ENCODE measurements at places on chromosomes 12 and 14.

DNA sequence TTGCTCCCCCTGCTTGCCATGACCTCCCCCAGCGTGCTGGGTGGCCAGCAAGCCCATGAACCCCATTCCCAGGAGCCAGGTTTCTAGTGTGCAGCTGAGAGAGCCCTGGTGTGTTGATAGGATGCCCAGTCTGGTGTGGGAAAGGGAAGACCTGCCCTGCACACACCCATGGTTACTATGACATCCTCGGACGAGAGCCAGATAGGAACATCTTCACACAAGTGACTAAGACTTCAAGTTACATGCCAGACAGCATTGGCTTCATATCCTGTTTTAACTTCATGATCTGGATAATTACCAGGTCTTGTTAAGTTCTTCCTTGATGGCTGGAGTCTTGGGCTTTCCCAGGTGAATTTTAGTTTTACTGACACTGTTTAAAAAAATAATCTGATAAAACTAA lies 196.6 kb upstream of the EGLN3 start:
- DNase-seq = no peak

DNA sequence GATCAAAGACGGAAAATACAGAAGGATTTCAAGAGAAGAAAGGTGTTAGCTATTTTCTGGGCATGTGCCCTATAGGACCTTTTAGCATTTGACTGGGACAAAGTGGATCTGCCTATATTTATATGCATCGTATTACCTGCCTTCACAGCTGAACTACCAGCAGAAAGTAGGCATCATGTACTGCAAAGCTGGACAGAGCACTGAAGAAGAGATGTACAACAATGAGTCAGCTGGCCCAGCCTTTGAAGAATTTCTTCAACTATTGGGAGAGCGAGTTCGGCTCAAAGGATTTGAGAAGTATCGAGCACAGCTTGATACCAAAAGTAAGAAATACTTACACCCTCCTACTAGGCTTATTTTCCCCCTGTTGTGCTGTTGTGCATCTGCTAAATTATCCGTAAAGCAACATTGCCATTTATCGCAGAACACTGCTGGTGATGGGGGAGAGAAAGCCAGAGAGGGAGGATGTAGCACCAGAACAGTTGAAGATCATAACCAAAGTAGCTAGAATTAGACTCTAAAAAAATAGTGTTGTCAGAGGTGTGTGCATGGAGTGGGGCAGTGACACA lies 282.0 kb upstream of the RGS6 start:
- no peak for DNase-seq

- no peak for DNase-seq
These were observed 3.3 kb downstream of the CSRNP2 start for GRCh38 chr12:51080136-51080535.

DNA sequence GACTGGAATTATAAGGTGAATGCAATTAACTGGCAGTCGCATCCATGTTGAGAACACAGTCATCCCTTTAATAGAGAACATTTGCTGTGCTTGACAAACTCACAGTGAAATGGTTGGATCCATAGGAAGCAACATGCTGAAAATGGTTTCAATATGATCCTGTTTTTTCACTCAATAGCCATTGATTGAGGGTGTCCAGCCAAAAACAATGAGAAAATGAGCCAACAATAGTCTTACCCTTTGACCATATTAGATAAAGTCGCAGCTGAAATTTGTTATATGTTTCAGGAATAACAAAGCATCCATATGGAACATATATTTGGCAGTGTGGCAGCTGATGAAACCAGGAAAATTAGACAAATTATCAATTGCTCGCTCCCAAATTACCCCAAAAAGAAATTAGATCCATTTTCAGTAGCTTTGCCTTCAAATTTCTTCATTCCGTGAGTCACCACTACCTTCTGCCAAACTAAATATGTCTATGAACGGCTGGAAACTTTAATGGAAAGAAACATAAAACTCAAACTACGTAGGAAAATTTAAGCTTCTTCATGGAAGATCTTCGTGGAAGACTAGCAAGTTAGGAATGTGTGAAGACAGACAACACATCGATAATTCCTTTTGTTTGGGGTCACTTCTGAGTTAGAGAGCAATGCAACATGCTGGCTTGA lies 17.4 kb downstream of the IGF1 start:
- peak; percentile 62 for DNase-seq

DNA sequence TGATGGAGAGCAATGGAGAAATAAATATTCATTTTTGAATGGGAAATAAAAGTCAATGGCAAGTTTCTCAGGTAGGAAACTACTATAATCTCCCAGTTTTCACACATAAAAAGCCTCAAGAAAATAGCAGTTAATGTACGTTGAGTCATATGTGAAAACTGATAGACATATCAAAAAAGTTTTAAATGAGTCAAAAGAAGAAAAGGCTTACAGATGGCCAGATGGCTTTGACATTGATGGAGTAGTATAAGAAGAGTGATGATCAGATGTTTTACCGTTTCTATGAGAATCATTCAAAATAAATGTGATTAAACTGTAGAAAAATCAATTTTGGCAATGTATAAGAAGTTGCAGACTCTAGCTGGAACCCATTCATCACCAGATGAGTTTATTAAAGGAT lies 97.8 kb downstream of the LLPH start:
- no peak for DNase-seq

- peak; percentile 95 for DNase-seq
These were observed at the start of gene C1R for GRCh38 chr12:7092229-7092985. Gene C1R, minus strand, starts transcription at chr12:7092445. Its CDS starts 57 bp downstream, at chr12:7092388.

GRCh38 chr12:104694161-104694560 lies 237.4 kb downstream of the CHST11 start:
- DNase-seq = no peak

DNA sequence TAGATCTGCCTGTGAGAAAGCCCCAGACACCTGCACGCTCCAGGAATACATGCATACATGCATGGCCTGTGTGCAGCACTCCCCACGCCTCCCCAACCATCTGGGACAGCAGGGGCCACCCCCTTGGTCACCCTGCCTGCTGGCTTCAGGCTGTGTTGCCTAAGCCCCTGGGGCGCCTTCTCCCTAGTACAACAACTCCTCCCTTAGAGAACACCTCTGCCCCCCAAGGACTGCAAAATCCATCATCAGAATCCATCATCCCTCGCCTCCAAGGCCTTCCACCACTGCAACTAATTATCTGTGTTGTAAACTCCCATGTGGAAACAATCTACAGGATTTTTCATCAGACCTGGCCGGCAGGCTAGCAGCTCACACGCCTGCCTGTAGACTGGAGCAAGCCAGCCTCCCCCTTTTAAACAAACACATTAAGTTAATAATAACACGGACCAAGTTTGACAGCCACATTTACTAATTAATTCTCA lies 36.8 kb downstream of the ZFP36L1 start:
- peak; percentile 76 for DNase-seq

DNA sequence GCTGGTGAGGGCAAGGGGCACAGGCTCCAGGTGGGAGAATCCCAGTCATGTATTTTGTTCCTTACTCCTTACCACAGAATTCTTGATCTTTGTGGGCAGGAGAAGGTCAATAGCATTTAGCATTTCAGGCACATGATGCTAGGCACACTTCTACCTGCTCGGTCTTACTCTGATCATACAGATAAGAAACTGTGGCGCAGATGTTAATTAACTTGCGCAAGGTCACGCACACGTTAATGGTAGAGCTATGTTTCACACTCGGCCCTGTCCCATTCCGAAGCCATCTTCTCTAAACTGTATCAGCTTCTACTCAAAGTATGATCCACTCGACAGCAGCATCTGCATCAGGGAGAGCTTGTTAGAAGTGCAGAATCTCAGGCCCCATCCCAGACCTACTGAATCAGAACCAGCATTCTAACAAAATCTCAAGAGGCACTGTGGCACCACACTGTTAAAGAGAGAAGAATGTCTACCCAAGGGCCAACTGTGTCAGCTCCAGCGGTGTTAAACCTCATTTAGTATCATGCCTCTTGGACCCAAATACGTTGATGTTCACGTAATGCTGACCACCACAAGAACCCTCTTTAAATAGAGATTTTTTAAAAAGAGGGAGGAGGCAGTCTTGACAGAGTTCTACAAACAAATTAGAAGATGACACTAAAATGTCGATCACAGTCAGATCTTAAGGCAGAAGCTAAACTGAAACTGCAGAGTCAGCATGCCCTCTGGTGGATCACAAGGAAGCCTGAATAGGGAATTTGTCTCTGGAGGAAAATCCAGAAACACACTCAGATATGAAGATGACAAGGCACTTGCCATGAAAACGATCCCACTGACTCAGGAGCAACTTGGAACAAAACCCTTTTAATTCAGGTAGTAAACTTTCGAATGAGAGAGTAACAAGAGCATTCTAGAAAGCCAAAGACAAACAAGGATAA lies 7.3 kb downstream of the STXBP6 start:
- peak; percentile 64 for DNase-seq

DNA sequence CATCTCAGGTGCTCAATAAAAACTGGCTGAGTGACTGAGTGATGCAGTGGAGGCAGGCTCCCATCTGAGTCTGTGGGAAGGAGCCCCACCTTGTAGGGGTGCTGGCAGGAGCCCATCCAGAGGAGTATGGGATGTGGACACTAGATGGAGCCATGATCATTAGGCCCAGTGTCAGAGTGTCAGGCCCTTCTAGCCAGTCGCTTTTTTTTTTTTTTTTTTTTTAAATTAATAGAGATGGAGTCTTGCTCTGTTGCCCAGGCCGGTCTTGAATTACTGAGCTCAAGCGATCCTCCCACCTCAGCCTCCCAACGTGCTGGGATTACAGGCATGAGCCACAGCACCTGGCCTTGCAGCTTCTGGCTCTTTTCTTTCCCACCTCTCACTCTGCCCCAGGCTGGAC lies 11.5 kb downstream of the RITA1 start:
- DNase-seq = peak; percentile 72

DNA sequence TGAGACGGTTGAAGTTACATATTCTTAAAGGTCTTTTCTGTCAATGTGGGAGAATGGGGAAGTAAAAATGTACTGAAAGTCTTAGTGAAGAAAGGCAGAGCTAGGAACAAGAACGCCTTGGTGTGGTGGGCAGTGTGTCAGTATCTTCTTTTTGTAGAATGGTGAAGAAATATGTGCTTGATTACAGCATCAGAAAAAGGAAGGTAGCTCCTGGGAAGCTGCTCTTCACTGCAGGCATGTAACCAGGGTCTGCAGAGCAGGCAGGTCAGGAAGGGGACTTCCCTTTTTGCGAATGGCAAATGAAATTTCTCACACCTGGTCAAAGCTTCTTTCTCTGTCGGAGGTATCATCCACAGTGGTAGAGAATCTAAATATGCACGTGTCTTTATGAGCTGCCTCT lies 226.2 kb downstream of the ADAMTS20 start:
- no peak for DNase-seq

- no peak for DNase-seq
These were observed 51.9 kb downstream of the SERPINA3 start for GRCh38 chr14:94663965-94664704.

- DNase-seq = no peak
These were observed 256.9 kb downstream of the SYT1 start for GRCh38 chr12:79121486-79121885.

GRCh38 chr14:27392153-27392552 lies 794.3 kb upstream of the NOVA1 start:
- peak; percentile 83 for DNase-seq

DNA sequence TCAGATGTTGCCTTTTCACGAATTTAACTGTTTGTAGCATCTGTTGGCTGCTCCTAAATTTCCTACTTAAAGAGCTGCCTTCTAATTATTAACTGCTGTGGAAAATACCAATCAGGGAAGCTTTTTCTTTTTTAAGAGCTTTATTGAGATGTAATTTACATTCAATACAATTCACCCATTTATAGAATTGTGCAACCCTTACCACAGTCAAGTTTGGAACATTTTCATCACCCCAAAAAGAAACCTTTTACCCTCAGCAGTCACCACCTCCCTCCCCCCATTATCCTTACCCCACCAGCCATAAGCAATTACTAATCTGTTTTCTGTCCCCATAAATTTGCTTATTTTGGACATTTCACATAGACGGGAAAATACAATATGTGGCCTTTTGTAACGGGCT lies 1.4 kb downstream of the PCNX4 start:
- DNase-seq = no peak

GRCh38 chr12:64268409-64268808 lies 46.3 kb upstream of the KICS2 start:
- DNase-seq = no peak

- no peak for DNase-seq
These were observed 2.4 kb downstream of the RND1 start for GRCh38 chr12:48863291-48863690.

DNA sequence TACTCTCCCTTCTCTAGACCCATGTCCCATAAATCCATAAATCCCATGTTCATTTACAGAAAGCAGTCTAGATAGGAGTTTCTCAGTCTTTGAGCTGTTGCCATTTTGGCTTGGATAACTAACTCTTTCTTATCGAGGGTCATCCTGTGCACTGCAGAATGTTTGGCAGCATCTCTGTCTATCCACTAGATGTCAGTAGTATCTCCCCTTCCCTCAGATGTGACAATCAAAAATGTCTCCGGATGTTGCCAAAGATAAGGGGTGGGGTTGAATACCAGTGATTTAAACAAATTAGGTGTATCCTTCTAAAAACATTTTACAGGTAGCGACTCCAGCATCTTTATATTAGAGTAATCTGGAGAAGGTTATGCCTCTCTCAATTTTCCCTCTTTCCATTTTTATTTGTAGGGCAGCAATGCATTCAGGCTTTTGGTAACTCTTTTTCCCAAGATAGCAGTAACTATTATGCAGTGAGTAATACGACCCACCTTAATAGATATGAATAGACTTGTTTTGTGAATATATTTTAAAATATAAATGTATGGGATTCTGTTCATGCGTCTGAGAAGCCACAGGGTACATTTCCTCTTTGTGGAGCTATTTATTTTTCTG lies 100.7 kb downstream of the LRRK2 start:
- peak; percentile 8 for DNase-seq

DNA sequence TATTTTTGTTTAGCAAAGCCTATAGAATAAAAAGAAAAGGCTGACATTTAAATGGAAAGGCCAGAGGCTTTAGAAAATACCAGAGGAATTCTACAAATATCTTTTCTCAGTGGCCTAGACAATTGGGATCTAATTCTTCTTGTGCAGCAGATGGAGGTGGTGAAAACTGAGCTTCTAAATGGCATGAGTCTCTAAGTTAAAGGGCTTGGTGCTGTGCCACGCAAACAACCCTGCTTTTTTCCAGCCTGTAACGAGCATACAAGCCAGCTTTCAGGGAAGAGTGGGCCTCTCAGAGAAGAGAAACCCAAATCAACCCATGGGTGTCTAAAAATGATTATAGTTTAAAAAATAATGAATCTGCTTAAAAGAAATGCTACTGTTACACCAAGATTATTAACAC lies 237.9 kb upstream of the NAV3 start:
- no peak for DNase-seq

DNA sequence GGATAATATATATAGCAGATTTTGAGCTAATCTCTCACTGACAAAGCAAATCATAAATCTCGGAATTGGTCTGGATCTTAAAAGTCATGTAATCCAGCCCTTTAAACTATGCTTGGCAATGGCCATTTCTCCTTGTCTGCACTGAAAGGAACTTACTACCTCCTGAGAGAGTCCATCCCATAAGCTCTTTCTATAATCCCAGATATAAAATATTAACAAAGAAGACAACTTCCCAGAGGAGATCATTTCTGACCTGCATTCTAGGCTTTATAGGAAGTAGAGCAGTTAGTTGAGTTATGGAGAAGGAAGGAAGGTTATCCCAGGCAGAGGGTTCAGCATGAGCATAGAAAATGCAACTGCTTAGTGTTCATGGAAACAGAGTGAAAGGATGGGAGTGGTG lies 99.7 kb downstream of the TMEM117 start:
- DNase-seq = no peak
